ENCODE measurements at places on chromosomes 2 and 18.

DNA sequence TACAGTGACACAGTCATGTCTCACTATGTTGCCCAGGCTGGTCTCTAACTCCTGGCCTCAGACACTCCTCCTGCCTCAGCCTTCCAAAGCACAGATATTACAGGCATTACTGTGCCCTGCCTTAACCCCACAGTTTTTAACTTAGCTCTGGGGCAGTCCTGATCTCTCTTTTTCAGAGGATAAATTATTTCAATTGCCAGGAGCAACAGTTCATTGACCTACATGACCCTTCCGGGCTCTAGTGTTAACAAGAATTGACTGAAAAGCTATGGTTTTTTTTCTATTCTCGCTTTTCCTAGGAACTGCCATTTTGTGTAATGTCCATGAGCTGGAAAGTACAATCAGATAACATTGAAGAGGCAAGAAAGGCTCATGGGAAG is 92.8 kb downstream of the HNRNPLL start:
- no peak for DNase-seq

- no peak for DNase-seq
Observed at GRCh38 chr2:10240161-10240681, 62.5 kb upstream of the HPCAL1 start.

GRCh38 chr18:9834551-9834950 is 51.2 kb upstream of the TXNDC2 start:
- no peak for DNase-seq

DNA sequence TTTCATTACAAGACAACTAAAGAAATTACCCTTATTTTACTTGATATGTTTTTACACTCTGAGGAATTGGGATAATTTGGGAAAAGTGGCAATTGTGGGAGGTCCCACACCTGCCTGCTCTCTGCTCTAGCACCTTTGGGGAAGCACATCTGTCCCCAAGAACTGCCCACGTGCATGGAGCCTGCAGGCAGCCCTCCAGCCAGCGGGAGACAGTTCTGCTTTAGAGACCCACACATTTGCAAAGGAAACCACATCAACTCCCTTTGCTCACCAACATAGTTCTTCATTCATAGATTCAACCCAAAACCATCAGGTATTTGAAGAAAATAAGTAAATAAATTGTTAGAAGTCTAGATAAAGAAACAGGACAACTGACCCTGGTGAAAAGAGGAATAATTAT is 239.9 kb upstream of the ID2 start:
- no peak for DNase-seq

GRCh38 chr2:233707940-233708644 is 4.6 kb upstream of the UGT1A5 start:
- DNase-seq, result no peak

DNA sequence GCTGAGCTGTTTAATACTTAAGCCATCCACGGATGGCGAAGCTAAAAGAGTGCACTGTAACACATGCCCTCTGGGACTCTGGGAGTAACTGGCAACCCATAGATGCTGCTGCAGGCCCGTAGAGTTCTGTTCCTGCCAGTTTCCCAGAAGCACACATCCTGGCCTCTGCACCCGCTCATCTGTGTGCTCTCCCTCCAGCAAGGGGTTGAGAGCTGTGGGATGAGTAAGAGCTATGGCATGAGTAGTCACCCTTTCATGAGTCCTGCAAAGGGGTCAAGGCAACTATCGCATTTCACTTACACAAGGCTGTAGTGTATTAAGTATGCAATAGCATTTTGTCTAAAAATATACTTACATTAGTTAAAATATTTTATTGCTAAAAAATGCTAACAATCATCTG is 1341.8 kb upstream of the NXPH2 start:
- DNase-seq, result no peak

GRCh38 chr18:69787825-69788547 is 159.7 kb downstream of the CD226 start:
- no peak for DNase-seq

DNA sequence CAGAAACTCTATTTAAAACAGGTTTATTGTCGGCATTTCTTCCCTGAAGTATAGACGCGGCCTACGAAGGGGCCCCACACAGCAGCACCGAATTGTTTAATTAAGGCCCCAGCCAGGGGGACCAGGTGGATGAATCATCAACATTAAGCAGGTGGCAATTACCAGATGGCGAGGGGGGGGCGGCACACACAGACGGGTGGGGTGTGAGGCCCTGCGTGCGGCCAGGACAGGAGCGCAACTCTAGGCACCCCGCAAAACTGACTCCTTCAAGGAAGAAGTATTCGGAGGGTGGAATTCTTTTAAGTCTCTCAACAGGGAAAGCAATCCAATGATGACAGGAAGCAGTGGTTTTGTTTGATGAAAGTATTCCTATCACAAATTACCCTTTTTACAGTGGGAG is 830.4 kb downstream of the GALR1 start:
- DNase-seq, result no peak

DNA sequence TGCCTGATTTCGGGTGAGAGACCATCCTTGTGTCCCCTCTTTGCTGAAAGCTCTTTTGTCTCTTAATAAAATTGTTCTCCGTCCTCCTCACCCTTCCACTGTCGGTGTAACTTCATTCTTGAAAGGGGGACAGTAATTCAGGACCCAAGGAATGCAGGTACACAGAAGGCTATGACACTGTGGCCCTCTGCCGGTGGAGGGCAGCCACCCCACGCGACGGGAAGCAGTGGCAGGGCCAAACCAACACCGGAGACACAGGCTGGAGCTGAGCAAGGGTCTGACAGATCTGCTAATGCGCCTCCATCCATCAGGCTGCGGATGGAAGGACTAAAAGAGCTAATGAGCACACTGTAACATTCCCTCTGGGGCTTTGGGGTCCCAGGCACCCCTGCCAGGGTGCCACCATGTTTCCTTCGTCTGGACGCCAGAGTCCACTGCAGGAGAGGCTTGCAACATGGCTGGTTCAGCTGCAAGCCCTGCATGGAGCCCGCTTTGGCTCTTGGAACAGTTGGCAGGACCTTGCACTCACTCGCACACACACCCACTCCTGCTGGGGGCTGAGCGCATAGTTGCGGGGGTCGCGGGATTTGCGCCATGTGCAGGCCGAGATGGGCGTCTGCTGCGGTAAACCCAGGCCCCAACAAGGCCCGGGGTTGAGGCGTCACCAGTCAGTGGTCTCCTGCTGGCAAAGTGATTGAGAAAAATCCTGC is 544.1 kb upstream of the CDH7 start:
- no peak for DNase-seq

GRCh38 chr18:58761241-58761969 is 90.1 kb downstream of the MALT1 start:
- no peak for DNase-seq

- no peak for DNase-seq
Observed at GRCh38 chr18:24731981-24732380, 271.5 kb downstream of the HRH4 start.

DNA sequence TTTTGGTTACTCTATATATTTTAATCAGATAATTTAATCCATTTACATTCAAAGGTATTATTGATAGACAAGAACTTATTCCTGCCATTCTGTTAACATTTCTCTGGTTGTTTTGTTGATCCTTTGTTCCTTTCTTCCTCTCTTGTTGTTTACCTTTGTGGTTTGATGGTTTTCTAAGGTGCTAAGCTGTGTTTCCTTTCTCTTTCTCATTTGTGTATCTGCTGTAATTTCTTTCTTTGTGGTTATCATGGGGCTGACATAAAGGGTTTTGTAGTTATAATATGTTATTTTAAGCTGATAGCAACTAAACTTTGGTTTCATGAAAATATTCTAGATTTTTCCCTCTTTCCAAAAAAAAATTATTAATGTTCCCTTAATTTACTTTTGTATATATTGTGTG is 179.2 kb downstream of the NDUFA10 start:
- DNase-seq, result no peak

GRCh38 chr2:204289066-204289465 is 256.2 kb upstream of the PARD3B start:
- DNase-seq, result no peak
